GM23338 (cell line): ENCODE measurements at places on chromosomes 1 and 21. TPM values are rescaled to one million over a fixed set of nuclear protein-coding genes. Genes with fewer than 3 reads are reported as not detected.

The OR1C1 gene
- 0.21 TPM in 1 of 2 replicates, not detected in the other for polyA plus RNA-seq

The OR14K1 gene
- not detected in 2 replicates for polyA plus RNA-seq

The CLCNKA gene
- 0.50 and 0.76 TPM in 2 replicates for polyA plus RNA-seq

The TRIM63 gene
- polyA plus RNA-seq, result not detected in 2 replicates

The CD5L gene
- polyA plus RNA-seq, result not detected in 2 replicates

The C1orf185 gene
- not detected in 2 replicates for polyA plus RNA-seq
